ENCODE measurements at places on chromosomes 12 and 14.

- DNase-seq: no peak
Observed at GRCh38 chr12:62190689-62191490, 69.3 kb upstream of the USP15 start.

DNA sequence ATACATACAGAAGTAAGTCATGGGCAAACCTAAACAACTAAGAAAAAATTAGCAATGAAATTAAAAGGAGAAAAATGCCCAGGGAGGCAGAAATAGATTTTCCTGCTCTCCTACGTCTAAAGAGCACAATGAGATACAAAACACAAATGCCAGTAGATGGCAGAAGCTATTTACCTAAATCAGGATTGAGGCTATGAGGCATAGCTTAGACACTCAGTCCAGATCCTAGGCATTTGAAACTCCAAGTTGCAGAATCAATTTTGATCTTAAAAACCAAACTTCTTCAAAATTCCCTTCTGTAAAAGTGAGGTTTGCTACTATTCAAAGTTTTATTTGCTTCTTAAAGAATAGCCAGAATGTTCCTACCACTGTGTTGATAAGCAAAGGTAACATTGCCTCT is 368.6 kb downstream of the DAD1 start:
- DNase-seq: no peak

DNA sequence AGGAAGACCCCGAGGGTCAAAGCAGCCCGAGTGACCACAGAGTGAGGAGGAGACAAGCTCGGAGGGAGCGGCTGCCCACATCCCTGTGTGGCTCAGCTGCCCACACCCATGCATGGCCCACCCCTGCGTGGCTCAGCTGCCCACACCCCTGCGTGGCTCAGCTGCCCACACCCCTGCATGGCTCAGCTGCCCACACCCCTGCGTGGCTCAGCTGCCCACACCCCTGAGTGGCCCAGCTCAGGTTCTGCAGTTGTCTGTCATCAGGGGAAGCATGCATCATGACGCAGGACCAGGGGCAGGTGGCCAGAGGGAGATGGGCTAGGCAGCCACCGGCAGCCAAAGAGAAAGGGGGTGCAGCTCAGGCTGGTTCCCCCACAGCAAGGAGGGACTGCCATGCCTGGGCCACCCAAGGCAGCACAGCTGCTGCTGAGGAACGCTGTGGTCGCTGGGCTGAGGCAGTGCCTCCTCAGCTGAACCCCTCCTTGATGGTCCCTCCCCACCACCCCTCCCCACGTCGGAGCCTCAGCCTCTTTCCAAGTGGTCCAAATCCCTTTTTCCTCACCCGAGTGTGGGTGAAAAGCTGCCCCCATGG is 33.3 kb upstream of the NUDT14 start:
- no peak for DNase-seq

DNA sequence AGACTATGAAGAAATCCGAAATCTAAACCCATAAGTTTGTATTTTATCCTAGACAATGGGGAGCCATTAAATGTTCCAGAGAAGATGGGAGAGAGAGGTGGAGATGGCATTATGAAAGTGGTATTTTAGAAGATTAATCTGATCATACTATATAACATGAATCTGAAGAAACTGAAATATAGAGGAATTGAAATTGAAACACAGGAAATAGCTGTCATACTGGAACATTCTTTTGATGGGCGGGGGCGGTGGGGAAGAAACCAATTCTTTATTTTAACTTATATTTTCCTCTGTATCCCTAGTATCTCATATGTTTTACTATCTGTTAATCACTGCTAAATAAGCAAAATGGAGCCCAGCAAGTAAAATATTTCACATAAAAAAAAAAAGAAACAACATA is 27.0 kb upstream of the FOXN3 start:
- DNase-seq: no peak

DNA sequence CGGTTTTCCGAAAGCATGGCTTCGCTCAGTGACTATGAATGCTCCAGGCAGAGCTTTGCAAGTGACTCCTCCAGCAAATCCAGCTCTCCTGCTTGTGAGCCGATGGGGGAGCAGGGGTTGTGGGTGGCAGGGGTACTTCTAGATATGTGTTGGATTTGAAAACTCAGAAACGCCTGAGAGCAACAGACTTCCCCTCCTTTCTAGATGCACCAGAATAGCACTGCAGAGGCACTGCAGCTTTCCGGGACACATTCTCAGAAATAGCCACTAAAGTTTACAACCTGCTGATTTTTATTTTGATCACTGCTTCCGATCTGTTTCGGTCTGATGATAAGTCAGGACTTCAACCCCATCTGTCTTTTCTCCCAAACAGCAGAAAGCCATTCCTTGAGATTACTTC is 8.6 kb downstream of the TCP11L2 start:
- DNase-seq: no peak

DNA sequence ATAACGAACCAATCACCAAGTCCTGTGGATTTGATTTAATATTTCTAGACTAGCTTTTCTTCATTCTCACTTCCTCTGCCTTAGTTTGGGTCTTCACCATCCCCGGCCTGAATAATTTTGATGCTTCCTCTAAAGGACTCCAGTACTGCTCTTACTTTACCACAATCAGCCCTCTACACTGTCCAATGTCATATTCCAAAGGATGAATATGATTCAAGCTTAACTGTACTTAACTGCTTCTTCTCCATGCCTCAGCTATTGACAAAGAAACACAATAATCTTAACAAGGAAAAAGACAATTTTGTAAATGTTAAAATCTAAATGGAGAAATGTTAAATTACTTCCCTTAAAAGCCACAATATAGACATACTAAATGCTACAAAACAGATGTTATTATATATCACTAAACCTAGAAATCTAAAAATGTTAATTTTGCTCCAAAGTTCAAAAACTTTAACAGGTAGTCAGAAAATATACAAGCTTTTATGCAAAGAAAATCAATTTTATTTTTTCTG is 70.2 kb downstream of the STXBP6 start:
- no peak for DNase-seq

GRCh38 chr14:78129375-78129774 is 40.8 kb upstream of the NRXN3 start:
- DNase-seq: no peak

DNA sequence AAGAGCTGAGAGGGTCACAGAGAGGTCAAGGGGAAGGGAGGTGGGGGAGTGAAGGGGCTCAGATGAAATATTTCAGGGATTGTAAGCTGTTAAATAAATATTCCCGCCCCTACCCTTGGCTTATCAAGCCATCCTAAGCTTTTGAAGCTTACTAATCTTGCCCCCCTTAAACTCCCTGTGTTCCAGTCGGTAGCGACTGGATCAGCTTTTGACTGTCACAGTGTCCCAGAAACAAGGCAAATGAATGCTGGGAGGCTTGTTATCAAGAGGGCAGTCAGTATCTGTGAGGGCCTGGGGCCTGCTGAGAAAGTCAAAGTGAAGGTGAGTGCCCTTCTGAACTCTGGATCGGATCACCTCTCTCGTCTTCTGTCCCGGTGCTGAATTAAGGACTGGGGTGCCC is 128.1 kb downstream of the DACT1 start:
- no peak for DNase-seq

DNA sequence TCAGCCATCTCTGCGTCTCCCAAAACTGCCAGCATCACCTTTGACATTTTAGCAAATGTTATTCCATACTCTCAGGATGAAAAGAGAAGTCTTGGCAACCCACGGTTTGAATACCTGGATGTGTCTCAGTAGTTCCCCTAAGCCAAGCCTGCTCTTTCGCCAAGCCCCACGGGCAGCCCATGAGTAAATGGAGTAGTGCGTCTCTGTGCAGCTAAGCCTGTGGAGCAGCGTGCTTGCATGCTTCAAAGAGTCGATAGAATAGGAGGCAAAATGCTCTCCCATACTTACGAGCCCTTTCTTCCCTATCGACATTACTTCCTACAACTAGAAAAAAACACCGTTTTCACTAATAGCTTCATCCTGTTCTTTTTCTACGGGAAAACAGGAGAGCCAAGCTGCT is 634.5 kb upstream of the TMEM132C start:
- no peak for DNase-seq

GRCh38 chr12:16756833-16757555 is 151.0 kb upstream of the LMO3 start:
- DNase-seq: no peak

GRCh38 chr14:73272393-73272792 is 35.1 kb downstream of the PAPLN start:
- DNase-seq: no peak

DNA sequence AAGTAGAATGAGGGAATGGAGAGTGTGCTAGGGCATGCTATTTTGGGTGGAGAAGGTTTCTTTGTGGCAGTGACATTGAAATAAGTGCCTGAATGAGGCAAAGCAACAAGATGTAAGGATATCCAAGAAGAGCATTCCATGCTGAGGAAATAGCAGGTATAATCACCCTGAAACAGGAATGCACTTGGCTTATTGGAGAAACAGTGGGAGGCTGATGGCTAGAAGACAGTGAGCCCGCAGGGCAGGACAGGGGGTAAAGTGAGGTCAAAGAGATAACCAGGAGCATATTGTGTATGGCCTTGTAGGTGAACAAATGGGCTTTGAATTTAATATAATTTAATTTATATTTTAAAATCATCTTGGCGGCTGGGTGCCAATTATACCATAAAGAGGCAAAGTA is 877.0 kb downstream of the DIO2 start:
- no peak for DNase-seq

DNA sequence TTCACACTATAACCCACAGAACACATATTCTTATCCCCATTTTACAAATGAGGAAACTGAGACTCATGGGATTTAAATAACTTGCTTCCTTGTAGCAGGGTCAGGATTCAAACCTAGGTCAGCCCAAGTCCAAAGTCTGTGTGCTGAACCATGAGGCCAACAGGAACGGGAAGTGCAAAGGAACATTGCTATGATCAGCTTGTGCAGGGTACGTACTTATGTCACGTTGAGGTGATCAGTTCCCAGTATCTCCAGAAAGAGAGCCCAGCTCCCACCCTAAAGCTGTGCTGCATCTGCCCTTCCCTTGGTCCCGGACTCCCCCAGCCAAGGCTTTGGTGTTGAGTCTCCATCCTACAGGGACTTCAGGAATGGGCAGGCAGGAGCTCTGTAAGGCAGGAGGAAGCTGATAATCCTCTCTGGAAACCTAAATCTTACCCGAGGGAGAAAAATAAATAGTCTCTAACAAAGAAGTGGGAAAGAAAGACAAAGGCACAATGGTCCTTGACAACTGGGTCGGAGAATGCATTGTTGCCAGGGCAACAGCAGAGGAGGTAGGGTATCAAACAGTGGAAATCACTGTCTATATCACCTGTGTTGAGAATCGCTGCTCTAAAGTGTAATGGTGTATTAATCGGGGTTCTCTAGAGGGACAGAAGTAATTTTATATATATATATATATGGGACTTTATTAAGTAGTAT is 82.5 kb upstream of the FICD start:
- no peak for DNase-seq

- no peak for DNase-seq
Observed at GRCh38 chr14:57293866-57294837, 25.4 kb downstream of the AP5M1 start.

DNA sequence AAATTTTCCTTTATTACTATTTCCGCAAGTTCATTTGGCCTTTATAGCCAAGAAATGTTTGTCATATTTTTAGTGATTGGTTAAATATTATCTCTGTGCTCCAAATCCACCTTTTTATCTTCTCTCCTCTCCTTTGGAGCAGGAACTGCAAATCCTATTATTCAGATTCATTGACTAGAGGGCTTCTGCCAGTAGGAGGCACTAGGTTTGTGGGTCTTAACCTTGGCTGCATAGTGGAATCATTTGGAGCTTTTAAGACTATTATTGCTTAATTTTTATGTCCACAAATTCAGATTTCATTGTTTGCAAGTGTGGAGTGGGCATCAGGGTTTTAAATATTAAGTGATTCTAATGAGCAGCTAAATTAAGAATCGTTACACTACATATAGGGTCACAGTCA is 75.3 kb upstream of the SYT10 start:
- DNase-seq: no peak

DNA sequence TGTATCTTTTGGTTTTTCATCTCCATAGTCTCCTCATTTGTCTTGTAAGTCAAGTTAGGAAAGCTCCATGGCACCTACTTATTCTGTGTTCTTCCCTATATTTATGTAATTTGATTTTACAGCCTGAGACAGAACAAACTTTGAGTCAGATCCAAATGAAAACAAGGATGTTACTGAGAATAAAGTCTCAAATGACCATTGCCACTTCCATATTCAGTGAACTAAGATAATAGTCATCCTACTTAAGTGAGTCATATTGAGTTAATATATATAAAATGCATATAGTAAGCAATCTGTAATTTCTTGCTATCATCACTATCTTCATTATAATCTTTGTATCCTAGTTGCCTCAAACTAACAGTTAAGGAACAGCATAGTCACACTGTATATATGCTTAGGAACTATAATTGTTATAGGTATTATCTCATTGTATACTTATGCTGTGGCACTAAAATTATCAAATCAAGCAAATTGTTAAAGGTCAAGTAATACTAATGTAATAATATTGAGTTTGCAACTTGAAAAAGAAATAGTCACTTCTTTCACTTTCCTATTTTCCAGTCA is 30.8 kb downstream of the TMTC3 start:
- DNase-seq: no peak

Data from activated CD4-positive, alpha-beta T cell treated with anti-CD3 and anti-CD28 coated beads, Interleukin-2, amount 50 U/mL, for 1 hour (primary cell).